ENCODE measurements at places on chromosomes 12 and 14.

DNA sequence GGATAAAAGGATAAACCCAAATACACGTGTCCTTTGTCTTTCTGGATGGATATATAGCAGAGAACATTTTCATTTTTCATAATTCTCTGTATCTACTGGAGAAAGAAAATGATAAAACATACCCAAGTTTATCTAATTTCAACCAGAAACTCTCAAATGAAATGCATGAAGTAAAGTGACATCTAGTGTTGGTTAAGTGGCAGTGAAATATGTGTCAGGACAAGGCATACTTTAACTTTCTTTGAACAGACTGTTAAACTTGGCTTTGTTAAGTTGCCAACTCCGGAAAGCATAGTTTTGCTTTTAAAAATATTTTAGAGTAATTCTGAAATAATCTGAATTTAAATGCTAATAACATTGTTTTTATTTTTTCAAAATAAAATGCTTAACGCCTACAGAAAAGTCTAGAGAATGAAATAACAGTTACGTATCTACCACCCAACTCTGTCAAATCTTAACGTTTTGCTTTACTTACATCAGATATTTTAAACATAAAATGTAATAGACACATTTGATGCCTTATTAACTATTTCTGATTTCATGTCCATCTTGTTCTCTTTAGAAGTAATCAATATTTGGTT is 25.2 kb upstream of the NTN4 start:
- peak; percentile 42 for DNase-seq

DNA sequence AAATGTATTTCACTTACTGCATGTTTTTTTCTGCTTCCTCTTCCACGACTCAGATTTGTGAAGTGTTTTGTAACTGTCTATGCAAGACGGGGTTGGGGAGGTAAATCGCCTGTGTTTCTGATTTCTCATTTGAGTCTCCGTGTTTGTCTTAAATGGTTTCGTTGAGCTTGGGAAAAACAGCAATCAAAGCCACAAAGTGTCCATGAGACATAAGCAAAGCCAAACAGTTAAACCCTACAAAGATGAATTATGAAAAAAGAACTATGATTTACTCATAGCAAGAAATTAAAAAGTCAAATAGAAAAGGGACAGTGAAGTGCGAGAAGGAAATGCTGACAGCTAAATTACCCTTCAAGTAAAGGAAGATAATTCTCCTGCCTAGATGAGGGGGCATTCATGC is 164.3 kb upstream of the TMPO start:
- DNase-seq = no peak

DNA sequence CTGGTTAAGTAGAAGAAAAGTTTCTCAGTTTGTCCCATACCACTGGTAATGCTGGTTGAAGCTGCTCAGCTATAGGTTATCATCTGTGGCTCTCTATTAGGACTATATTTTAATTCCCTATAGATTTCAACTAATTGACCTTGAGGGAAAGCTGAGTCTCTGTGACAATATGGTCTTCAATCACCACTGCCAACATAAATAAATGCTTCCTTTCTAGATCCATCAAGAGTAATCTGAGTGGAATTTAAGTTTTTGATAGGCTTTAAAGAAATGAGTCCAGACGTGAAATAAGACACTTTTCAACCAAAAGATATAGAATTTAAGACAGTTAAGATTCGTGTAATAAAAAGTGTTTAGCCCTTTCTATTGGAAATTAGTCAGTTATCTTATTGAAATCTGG is 63.5 kb upstream of the MYF6 start:
- DNase-seq = no peak

DNA sequence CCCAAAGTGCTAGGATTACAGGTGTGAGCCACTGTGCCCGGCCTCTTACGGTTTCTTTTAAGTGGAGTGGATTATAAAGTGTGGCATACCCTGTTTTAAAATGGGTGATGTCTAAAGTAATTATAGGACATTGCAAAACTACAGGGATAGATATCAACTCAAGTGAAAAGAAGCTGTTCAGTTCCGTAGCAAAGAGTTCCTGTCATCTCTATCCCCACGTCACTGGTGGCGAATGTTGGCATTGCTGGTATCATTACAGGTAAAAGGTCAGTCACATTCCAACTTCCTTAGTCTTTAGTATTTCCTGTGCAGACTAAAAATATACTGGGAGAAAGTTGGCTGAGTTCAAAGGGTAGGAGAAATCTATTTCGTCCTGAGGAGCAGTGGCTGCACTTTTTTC is 95.6 kb upstream of the SLC38A2 start:
- DNase-seq = peak; percentile 70

DNA sequence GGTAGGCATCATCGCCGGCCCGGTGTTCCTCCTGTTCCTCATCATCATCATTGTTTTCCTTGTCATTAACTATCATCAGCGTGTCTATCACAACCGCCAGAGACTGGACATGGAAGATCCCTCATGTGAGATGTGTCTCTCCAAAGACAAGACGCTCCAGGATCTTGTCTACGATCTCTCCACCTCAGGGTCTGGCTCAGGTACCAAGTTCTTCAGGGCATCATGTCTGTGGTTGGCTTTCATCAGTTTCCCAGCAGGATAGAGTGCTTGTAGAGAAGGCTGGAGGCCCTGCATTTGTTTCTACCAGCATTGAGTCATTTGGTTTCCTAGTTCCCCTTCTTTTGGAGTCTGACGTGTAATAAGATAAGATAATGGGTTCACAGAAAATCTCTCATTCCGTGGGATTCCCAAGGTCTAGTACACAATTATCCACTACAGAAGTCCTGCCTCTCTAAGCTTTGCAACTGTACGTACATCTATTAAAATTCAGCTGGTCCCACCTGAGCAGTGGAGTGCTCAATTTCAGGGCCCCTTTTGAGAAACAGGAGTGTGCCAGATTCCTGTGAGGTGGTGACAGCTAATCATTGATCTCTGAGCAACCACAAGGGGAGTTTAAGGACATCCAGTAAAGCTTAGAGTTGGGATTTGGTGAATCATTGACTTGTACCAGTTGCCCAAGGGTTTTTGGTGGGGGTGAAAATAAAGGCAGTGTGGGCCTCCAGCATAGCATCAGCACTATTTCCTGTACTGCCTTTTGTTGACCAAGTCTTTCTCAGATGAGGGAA is 25.1 kb downstream of the ACVR1B start:
- no peak for DNase-seq

DNA sequence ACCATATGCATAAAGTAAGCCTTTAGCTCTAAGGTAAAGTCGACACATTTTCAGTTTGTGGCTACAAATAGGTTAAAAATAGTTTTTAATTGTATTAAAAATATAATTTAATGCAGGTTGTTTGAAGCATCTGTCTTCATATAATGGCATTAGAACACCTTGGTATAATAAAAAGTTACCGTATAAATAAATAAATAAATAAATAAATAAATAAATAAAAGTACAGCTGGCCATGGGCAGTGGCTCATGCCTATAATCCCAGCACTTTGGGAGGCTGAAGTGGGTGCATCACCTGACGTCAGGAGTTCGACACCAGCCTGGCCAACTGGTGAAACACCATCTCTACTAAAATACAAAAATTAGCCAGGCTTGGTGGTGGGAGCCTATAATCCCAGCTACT is 15.6 kb downstream of the ZFYVE26 start:
- no peak for DNase-seq

DNA sequence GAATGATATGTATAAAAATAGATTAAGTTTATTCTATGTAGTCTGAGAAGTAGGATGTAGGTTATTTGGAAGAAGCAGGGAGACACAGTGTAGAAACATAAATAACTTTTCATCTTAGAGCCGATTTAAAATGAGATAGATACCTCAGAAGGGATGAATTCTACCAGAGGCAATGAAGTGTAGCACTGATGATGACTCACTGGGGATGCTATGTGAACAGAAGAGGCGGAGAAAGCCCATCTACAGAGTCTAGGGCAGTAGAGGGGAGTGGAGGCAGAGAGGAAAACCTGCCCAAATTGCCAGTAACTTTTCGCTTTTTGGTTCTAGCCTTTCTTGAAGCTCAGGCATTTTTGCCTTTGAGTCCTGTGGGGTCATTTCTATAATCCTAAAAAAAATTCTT is 451.8 kb downstream of the ATP23 start:
- DNase-seq = no peak

DNA sequence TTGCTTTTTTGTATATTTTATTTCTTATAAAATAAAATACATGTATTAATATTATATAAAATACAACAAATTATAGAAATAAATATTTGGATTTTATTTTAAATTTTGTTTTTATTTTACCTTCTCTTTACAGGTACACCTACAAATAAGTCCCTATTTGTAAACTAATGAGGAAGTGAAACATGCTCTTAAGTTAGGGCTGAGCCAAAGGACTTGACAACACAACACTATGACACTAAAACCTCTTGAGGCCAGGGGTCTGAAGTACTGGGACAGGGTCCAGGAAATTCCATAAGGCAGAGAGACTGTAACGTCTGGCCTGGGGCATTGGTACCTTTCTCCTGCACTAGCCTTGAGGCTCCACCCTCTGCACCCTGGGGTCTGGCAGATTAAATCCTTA is 293.2 kb downstream of the FOXN3 start:
- no peak for DNase-seq

GRCh38 chr12:88810806-88811205 is 230.5 kb upstream of the KITLG start:
- no peak for DNase-seq

DNA sequence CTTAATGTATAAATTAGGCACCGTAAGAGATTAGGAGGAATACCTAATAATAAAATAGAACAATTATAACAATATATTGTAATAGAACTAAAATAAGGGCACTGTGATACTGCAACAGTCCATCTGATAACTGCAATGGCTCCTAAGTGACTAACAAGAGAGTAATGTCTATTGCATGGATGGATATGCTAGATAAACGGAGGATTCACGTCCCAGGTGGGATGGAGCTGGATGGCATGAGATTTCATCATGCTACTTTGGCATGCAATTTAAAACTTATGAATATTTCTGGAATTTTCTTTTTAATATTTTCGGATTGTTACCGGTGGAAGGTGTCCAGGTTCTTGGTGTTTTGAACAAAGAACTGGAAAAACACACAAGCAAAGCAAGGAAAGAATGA is 2.2 kb upstream of the TMEM19 start:
- no peak for DNase-seq

DNA sequence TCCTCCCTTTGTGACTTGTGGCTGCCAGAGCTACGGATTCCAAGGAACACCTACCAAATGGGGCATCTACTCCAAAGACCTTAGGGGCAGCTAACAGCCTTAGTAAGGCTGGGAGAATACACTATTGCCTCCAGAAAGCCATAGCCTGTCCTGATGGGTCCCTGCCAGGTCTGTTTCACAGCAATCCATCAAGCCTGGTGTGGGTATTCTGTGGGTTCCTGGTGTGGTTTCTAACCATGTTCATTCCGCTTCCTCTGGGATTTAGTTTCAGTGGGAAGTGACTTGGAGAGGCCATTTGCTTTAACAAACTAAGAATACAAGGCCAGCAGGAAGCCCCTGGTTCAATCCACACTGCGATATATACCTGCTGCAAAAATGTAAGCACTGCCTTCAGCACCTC is 220.5 kb downstream of the FOXN3 start:
- DNase-seq = no peak

DNA sequence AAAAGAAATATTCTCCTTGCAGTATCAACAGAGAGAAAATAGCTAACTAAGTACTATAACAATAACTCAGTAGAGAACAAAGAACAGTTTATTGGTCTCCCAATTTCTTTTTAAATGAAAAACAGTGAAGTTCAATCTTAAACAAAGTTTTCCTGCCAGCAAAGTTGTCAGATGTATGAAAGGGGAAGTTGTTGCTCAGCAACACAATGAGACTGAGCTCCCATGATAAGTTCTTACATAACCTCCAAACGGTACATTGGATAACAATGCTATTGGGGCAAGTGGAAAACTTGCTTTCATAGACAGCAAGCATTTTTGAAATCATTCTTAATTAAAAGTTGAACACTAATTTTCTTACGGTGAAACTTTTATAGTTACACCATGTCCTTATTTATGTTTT is 94.9 kb downstream of the ALG10B start:
- DNase-seq = no peak

DNA sequence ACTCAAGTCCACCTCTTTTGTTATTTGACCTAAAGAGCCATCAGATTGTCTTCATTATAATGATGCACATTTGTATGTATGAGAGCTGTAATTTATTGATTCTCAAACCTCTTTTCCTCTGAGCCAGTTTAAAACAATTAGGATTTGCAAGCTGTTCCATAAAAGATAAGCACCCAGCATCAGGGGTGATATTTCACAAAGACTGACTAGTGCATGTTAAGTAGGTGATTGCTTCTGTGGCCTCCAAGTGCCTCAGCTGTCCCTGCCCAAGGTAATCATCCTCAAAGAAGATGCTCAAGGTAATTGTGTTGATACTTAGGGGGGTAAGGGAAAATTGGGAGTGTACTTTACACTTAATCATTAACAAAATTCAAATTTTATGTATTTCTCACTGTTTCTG is 18.2 kb downstream of the CEP128 start:
- no peak for DNase-seq

GRCh38 chr12:23221066-23221465 is 596.1 kb downstream of the ETNK1 start:
- DNase-seq = no peak

DNA sequence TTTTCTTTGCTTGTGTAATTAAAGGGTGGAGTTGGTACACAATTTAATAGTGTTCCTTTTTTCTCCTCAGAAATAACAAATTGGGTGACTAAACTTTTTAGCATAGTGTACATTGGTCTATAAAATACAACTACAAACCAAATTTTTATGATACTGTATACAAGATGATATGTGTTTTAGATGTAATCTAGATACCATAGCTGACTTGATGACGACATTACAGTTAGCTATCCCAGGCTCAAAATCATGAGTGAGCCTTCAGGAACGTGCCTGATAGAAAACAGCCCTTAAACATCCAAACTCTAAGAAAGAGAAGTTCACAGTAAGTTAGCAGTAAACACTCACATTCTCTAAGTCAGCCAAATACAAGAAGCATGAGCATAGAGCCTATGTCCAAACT is 99.0 kb upstream of the SSTR1 start:
- DNase-seq = no peak

DNA sequence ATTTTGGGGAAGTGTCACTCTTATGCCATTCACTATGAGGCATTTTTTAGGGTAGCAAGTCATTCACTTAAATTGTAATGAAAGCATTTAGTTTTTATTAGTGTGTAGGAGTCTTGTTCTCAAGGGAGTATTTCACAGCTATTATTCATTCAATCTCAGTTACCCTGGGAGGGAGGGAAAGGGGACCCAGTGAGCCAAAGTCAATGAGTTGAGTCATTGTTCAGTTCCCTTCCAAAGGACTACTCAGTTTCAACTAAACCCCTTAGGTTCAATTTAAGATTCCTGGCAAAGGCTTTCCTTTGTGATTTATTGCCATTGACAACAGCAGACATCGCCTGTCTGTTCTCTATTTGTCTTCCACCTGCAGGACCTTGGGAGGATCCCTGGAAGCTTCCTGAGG is 29.3 kb upstream of the RASSF8 start:
- DNase-seq = no peak

All from SJSA1 (cell line).